ENCODE measurements at places on chromosomes 2 and 18.
A peak's percentile ranks its signal among the peaks of the same experiment; 100 is the strongest.

DNA sequence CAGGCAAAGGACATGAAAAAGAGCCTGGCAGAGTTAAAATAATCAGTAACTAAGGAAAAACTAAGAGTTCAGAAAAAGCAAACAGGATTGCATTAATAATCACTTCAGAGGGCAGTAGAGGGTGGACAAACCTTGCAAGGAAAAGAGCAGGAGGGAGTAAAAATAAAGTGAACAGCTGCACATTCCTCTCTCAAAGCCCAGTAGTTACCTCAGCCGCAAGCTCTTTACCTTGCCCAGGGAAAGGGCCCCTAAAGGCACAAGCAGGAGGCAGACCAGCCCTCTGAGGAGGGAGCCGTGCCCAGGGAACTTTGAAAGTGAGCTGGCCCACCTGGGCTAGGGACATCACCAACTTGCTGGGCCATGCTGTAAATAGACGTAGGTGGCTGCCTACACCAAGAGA lies 196.9 kb downstream of the C1D start:
- DNase-seq, result no peak

- DNase-seq, result no peak
Observed at GRCh38 chr2:132503701-132504100, 87.1 kb downstream of the GPR39 start.

DNA sequence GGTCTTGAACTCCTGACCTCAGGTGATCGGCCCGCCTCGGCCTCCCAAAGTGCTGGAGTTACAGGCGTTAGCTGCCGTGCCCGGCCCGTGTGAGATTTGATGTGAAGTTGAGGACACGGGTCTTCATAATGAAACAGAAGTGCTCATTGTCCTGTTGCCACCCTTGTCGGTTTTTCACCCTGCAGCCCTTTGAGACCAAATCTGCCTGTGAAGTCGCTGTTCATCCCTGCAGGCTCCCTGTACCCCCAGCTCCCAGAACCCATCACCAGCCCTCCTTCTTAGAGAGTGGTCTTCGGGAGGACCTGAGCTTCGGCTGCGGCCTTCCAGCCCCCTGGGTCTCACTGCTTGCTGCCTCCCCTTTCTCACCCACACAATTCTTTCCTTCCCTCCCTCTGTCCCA lies 325.2 kb downstream of the GBX2 start:
- DNase-seq, result no peak

DNA sequence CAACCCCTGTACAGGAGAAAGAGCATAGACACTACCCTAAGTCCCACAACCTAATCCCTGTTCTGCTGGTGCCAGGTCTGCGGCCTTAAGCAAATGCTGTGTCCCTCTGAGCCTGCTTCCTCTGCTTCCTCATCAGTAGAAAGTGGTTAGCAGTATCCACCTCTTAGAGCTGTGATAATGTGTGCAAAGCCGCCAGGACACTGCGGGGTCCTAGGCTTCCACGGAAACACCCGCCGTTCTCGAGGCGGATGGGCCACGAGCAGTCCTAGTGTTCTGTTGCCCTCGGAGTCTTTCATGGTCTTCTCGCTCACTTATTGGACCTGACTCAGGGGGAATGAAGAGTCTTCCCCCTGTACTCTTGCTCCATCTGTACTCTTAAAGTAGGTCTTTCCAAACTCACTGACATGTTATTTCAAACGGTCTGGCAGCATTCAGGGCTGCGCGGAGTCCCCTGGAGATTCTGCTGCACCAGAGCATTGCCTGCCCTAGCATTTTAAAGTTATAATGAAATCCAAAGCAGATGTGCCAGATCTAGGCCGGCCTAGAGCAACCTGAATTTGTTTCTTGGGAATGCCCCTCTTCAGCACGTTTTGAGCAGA lies 107.2 kb upstream of the ZNF236 start:
- no peak for DNase-seq

DNA sequence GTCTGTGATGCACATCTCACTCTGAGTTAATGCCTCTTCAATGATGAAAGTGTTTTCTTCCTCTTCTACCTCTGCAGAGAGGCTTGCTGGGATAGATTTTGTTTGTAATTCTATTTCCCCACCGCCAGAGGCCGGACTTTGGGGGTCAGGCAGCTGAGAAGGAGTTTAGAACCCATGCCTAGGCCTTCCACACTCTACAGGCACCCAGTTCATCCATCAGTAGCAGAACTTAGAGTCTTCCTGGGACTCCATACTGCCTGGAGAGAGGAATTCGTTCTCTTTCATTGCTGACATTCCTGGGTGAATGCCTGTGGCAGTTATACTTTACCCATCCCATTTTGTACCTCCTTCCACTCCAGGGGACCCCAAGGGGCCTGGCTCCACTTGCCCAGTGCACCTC lies 9.1 kb downstream of the TPRKB start:
- DNase-seq, result no peak

DNA sequence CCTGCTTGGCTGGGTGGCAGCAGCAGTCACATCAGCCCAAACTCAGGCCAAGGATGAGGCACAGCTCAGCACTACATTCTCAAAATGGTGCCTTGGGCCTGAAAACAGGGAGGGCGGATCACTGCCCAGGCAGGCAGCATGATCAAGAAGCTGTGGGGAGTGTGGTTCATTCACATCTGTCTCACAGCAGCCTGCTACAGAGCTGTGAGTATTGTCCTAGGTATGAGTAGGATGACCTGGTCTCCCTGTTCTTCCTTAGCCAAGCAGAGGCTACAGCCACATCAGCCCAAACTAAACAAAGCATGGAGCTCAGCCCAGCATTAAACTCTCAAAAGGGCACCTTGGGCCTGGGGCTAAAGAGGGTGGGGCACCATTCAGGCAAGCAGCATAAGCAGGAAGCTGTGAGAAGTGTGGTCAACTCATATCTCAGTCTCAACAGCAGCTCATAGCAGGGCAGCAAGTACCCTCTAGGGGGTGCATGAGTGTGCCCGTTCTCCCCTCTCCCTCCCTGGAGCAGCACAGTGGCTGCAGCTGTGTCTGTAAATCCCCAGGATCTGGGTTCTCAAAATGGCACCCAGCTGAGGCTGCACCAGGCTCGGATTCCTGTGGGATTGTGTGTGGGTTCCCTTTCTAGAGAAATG lies 139.6 kb downstream of the TRABD2A start:
- DNase-seq, result peak; percentile 59

DNA sequence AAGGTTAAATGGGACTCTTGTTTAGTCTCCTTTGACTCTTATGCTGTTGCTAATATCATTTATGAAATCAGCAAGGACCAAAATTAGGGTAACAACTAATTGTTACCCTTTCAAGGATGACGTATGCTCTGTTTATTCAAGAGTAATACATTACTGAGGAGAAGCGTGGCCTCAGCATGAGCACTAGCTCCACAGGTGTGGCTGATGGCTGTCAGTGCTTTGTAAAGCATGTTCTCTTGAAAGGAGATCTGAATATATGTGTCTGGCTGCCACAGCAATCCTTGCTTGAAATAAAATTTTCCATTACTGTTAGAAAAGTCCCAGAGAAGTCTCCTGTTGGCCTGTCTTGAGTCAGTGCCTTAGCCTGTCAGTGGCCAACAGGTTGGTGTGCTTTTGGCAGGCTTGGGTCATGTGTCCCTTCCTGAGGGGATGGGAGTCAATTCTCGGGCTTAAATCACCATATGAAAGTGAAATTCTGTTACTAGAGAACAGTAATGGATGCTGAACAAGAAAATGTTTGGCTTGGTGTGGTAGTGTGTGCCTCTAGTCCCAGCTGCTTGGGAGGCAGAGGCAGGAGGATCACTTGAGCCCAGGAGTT lies 32.7 kb downstream of the ABI2 start:
- DNase-seq, result no peak

DNA sequence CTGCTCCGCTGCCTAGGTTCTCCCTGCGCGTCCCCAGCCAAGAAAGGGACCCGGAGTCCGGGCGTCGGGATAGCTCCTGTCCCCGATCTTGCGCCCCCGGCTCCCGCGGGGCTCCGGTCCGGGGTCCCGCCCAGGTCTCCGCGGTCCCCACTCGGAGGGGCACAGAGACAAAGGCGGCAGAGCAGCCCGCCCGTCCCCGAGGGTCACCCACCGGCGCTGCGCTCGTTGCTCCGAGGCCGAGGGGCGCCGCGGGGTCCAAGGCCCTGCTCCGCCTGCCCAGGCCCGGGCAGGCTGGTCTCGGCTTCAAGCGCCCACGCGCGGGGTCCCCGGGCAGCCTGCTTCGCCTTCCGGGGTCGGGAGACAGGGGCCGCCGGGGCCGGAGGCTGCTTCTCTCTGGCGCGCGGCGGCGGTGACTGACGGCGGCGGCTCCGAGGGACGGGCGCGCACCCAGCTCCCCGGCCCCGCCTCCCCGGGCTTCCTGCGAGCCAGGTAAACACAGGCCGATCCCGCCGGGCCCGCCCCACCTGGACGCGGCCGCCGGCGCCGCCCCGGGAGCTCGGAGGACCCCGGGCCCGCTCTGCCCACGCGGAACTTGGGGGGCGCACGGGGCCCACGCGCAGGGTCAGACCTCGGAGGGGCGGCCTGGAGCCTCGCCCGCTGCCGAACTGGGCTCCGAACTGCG lies at the start of gene MBP:
MBP (minus strand) TSS at position 415 of the 682 bp plus-strand sequence. CDS start 27,522 bp downstream, outside the sequence.
- peak; percentile 65 for DNase-seq

DNA sequence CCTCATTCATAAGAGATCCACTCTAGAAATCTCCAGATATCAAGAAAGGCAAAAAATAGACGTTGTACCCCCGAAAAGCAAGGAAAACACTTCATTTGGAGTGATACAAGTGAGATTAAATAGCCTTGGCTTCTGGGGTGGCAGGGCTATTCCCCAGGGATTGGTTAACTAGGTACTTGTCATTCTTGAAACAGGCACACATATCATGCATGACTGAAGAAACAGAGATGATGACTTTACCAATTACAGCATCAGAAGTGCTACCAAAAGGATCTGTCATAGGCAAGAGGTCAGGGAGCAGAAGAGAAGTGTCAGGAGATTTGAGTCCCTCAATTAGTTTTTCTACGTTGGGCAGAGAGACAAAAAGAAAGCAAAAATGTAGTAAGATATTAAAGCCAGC lies 45.2 kb upstream of the NFU1 start:
- no peak for DNase-seq

DNA sequence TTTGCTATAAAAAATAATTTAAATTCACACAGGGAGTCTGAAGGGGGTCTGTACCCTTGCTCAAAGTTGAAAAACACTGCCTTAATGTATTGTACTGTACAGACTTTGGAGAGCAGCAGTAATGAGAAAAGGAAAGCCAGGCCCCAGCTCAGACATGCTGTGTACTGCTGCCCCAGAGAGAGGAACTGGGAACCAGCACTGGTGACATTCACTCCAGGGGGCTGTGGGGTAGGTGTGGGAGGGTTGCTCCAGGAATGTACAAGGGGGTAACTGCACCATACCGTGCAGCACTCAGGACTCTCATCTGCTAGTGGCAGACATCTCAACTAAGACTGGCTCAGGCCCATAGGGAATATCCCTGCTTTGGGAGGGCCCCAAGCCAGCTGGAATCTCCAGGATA lies 146.0 kb upstream of the RMP24 start:
- no peak for DNase-seq

DNA sequence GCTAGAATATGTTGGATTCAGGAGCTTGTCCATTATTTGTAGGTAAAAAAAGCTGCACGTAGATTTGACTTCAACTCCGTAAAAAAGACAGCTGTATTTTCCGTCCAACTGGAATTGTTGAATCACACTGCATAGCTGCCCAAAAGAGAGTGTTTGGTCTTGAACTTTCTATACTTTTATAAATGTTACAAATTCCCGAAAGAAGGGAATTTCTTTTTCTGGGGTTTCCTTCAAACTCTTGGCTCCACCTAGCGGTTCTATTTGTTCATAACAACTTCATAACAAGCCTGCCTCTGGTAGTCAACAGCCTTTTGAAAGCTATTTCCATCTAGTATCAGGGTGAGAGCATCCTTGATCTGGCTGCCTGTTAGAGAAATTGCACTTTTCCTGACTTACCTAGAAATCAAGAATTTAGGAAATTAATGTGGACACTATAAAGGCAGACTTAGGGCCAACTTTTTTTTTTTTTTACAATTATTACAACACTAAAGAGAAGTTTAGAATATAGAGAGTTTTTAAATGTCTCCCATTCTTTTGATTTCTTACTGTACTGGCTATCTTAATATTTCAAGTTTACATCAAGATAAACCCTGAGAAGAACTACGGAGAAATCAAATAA lies 48.1 kb downstream of the TMEM185B start:
- DNase-seq, result peak; percentile 72

- DNase-seq, result no peak
Observed at GRCh38 chr2:57698935-57699449, 347.6 kb upstream of the VRK2 start.

DNA sequence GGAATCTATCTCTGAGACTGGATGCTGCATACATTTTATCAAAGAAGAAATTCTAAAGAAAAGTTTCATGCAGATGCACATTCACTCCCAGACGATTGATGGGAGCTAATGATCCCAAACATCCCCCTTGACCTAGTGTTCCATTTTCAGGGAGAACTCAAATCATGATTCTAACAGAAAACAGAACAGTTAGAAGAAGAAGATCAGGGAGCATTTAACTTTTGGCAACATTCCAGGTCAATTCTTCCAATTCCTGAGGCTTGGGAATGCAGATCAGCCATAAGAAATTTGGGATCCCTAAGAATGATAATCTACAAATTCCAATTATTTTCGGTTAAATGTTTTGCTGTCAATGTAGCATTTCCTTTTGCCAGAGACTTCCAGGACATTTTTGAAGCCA lies 96.6 kb downstream of the CPO start:
- DNase-seq, result no peak

DNA sequence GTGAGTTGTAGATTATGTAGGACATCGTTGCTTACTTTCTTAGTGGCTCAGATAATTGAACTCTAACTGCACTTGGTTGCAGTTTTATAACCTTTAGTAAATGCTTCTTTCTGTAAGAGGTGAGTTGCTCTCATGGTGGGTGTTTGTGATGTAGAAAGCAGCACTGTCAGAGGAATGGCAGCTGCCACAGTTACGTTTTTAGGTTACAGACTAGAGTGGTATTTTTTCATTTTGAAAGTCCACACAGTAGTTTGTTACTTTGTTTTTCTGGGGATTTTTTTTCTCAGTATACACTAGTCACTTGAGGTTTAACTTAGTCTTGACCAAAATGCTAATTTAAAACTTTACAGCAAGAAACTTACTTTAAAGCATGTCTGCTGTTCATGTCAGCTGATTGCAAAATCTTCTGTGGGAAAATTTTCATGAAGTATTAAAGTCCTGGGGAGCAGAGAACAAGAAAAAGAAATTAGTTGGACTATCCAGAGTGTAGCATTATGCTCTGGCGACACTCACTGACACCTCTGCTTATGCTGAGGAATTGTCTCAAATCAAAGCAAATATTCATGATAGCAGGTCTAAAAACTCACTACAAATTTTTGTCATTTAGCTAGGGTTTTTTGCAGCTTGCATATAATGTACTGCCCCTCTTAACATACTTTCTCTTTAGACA lies 14.8 kb downstream of the AFTPH start:
- DNase-seq, result no peak

DNA sequence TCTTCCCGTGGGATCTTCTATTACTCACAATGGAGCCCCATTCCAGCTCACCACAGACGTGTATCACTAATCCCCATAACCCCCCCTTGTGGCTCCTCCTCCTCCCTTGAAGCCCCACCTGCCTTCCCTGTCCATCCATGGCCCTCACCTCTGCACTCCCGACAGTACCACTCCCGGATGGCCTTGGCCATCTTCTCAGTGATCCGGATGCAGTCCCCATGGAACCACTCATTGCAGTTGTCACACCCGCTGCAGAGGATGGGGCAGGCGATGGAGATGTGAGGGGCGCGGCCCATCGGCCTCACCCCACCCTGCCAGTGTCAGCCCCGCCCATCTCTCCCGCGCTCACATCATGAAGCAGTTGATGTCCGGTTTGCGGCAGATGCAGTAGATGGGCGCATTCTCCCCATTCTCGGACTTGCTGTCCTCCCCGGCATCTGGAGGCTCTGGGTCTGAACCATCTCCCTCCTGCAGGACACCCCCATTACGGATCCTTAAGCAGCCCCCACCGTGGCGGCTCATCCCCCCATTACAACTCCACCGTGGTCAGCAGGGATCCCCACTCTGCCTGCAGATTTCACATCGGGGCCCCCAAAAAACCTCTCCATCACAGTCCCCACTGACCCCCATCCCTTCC lies 983 bp downstream of the CXXC1 start:
- peak; percentile 13 for DNase-seq

Measured in CD4-positive, alpha-beta T cell treated with Interleukin-2 at 100 ng/mL for 4 hours (primary cell).